ENCODE measurements at places on chromosomes 4 and X.

DNA sequence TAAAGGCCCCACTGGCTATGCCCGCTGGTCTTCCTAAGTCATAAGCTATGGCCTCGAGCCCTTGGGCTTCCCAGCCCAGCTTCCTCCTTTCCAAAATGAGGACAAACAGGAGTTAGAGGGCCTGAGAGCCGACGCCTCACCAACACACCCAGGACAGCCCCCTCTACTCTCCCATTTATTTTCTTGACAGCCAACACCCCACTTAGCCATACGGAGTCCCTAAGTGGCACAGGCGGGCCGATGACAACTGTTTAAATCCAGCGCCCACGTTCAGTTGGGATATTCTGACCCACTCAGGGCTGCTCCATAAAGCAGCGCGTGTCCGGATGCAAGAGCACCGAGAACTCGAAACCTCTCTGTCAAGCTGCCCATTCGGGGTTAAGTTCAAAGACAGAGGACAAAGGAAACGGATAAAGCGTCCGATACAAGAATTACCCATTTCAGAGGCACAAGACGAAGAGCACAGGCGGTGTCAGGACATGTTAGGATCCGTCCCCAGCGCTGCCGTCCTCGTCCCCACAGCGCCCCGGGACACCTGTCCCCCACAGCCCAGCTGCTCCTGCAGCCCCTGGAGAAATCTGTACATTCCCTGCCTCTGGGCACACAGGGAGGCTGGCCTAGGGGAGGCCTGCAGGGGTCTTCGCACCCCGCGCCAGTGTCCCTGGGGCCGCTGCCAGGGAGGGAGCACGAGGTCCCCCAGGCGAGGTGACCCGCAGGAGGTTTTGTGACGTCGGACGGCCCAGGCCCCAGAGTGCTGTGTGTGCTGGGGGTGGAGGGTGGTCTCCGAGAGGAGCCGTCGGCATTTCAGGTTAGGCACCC, 1.2 kb downstream of the PRKX start:
- peak; percentile 6 for DNase-seq

DNA sequence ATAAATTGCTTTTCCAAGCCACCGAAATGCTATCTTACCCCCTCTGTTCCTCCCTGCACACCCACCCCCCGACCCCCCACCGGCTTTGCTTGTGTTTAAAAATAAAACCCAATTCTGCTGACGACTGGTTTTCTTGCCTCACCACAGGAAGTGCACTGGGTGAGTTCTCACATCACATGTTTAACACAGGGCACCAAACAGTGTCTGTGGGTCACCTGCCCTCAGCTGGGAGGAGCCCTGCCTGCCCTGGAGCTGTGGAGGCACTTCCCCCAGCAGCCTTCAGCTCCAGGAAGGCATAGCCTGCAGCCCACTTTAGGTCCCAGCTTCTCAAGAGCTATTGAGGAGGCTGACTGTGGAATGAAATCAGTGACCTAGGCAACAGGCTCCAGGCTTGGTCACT, 8.8 kb downstream of the TMEM255A start:
- DNase-seq = peak; percentile 25

DNA sequence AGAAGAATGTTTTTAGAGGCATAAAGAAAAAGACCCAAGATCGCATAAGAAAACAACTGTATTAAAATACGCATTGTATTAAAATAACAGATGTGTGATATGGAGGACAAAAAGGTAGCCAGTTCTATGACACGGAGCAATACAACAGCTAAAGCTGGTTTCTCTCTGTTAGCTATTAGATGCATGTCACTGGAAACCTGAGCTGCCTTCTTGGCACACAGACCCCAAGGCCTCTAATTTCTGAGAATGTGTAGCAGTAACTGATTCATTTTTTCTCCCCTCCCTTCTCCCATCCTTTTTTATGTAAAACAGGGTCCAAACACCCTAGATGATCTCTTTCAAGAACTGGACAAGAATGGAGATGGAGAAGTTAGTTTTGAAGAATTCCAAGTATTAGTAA, 4.1 kb downstream of the S100G start:
- DNase-seq = no peak

- DNase-seq = no peak
Measured at GRCh38 chr4:41550308-41550707, 12.4 kb downstream of the LIMCH1 start.

GRCh38 chr4:16443504-16444088, 217.3 kb upstream of the TAPT1 start:
- no peak for DNase-seq

DNA sequence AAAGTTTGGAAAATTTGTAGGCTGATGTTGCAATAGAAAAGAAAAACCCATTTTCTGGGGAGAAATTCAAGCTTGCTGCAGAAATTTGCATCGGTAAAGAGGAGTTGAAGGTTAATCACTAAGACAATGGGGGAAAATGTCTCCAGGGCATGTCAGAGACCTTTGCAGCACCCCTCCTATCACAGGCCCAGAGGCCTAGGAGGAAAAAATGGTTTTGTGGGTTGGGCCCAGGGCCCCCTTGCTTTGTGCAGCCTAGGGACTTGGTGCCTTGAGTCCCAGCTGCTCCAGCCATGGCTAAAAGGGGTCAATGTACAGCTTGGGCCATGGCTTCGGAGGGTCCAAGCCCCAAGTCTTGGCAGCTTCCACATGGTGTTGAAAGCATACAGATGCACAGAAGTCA, 17.8 kb downstream of the TMSB15A start:
- DNase-seq = no peak

DNA sequence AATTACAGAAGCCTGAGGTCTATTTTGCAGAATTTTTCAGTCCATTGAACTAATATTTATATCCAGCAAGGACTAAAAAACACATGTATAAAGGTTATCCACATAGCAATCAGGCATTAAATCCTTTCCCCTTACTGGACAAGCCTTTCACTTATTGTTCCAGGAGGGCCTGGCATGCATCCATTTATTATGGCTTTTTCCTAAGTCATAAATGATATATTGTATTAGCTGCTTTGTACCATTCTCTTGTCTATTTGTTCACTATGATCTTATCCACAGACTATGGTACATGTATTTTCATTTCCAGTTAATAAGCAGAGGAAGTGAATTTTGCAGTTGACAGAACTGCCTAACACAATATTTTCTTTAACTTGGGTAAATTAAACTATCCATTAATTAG, 105.4 kb upstream of the ANK2 start:
- DNase-seq = no peak

DNA sequence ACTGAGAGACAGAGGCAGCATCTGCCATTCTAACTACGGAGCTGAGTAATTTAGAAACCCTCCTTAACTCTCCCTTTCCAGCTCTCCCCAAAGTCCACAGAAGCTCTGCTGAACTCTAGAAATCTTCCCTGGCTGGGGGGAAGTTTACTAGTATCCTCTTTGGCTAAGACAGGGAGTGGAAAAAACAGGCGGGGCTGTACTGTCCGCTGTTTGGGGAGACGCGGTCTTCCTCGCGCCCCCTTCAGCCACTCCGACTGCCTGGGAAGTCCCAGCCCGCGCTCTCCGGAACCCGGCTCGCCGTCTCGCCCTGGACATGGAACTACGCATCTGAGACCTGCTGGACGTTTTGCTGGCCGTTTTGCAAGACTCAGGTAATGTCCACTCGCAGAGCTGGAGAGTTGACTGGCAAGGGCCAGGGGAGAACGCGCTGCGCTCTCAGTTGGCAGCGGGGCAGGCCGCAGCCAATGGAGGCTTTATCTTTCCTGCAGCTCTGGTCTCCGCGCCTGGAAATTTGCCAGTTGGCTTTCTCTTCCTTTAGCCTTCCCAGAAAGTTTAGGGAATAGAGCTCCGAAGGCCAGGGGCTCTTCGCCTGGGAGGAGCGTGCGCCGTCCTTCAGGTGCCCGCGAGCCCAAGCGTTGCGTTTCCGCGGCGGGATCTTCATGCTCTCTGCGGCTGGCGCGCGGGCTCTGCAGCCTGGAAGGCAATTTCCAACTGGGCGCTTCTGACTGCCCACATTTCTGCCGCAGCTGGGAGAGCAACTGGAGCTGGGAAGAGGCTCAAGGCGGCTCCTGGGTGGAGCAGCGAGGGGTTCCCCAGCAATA, 892 bp downstream of the IL1RAPL2 start:
- no peak for DNase-seq

- DNase-seq = no peak
Measured at GRCh38 chr4:174358829-174359228, 75.1 kb downstream of the CEP44 start.

DNA sequence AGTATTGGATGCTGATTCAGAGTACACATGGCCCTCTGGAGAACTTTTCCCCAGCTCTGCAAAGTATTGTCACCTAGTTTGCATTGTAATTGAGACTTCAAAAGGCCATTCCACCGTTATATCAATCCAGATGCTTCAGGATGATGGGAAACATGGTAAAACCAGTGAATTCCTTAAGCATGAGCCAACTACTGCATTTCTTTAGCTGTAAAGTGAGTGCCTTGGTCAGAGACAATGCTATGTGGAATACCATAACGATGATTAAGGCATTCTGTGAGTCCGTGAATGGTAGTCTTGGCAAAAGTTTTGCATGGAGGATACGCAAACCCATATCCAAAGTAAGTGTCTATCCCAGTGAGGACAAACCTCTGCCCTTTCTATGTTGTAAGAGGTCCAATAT, 355.2 kb downstream of the DCAF12L2 start:
- DNase-seq = no peak

- no peak for DNase-seq
Measured at GRCh38 chrX:79559290-79559689, 192.2 kb upstream of the ITM2A start.

DNA sequence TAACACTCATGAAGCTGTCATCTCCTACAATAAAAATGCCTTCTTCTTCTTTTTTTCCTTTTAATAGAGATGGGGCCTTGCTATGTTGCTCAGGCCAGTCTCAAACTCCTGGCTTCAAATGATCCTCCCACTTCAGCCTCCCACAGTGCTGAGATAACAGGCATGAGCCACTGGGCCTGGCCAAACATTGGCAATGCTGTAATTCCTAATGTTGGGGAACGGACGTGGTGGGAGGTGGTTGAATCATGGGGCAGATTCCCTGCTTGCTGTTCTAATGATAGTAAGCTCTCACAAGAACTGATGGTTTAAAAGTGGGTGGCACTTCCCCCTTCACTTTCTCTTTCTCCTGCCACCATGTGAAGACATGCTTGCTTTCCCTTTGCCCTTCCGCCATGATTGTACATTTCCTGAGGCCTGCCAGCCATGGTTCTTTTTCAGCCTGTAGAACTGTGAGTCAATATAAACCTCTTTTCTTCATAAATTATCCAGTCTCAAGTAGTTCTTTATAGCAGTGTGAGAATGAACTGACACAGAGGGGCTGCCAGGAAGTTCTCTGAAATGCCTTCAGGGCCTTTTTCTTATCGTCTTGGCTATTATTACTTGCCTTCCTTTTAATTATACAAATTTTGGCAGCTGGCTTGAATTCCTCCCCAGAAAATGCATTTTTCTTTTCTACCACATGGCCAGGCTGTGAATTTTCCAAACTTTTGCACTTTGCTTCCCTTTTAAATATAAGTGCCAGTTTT, 93.0 kb downstream of the CENPC start:
- DNase-seq = no peak

- no peak for DNase-seq
Measured at GRCh38 chr4:70994387-70995099, 1.1 kb downstream of the DCK start.

- DNase-seq = no peak
Measured at GRCh38 chr4:185920171-185920570, 108.2 kb upstream of the SORBS2 start.

DNA sequence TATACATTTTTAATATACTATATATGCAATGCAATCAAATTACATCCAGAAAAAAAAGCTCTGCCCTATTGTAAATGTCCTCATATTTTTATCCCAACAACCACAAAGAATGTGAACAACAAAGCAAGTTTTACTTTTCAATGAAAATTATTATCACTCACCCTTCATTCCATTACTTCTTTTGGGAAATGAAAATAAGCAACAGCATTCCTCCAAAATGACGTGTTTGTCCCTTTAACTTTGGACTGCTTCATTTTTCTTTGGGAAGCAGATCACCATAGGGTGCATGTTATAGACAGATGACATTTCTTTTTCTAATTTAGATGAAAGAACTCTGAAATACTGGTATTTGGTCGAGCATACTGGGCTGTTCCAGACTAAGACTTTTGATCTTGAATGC, 667.1 kb upstream of the BOD1L1 start:
- no peak for DNase-seq

DNA sequence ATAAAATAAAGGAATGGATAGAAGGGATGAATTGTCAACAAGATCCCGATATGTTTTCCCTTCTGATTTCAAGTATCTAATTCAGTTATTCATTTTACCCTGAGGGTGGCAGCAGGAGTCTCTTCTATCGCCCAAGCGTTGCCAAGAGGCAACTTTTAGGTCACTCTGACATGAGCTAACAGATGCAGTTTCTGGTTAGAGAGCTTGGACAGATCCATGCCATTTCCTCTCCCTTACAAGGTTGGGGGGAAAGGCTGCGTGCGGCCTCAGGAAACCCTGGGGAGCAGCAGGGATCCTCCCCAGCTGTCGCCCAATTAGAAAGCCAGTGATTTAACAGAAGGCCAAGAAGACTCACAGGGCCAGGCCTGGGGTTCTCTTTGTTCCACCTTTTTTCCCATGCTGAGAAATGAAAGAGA, 35.3 kb upstream of the WAS start:
- DNase-seq = peak; percentile 14

- DNase-seq = no peak
Measured at GRCh38 chr4:40323866-40324265, 11.3 kb upstream of the CHRNA9 start.

All from activated CD4-positive, alpha-beta T cell treated with anti-CD3 and anti-CD28 coated beads for 48 hours (primary cell).